ENCODE measurements at places on chromosomes 12 and 14.

DNA sequence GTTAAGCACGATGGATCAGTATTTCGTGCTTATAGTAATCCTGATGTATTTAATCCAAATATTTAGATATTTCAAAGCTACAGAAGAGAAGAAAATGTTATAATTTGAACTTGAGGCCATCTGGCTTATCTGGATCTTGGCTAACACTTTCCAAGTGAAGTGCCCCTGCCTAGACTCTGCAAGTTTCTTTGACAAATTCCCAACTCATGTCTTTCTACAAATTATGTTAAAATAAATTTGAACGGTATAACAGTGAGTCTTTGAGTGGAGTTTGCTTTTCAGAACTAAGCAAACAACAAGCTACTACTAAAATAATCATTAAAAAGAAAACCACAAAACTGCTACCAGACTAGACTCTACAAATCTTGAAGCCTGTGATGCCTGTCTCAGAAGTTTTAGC lies 374.4 kb upstream of the PRICKLE1 start:
- no peak for DNase-seq

DNA sequence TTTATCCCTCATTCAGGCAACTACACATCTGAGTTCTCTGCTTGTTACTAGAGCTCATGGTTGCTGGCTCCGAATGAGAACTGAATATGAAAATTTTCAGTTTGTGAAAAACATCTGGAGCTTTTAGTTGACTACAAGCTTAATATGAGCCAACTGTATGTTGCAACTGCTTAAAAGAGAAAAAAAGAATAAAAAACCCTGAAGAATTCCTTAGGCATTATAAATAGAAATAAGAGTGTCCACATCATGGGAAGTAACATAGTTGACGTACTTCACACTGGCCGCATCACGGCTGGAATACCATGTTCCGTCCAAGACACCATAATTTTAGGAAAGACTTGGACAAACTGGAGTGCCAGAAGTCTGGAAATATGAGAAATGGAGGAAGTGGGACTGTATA lies 57.9 kb downstream of the PDE3A start:
- DNase-seq = no peak

DNA sequence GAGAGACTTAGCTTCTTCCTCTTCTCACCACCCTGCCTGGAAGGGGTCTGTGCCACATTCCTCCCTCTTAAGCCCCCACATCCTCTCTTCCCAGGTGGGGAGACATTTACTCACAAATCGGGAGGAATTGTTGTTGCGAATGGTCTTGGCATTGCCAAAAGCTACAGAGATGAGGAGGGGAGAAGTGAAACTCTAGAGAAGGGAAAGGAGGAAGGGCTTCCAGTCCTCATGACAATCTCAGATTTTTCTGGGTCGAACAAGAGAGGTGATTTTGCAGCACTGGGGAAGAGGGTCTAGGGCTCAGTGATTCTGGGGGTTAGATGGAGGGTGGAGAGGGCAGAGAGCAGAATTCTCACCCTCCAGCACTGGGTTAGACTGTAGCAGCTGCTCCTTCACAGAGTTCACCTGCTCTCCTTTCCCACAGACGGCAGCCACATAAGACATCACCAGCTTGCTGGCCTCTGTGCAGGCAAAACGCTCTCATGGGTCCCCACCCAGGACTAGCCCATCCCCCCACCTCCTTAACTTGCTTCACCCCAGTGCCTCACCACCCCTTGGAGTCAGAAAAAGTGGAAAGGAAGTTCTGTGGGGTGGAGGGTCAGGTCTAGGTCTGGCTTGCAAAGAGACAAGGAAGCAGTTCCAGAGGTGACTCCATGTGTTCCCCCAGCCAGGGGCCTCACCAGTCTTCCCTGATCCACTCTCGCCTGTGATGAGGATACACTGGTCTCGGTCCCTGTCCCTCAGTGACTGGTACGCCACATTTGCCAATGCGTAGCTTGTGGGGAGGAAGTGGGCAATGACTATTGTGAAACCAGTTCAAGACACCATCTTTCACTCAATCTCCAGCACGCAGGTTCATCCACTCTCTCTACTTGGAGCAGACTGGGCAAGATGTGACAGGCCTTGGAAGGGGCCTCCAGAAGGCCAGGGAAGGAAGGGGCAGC lies 2.7 kb downstream of the MYO1A start:
- peak; percentile 50 for DNase-seq

DNA sequence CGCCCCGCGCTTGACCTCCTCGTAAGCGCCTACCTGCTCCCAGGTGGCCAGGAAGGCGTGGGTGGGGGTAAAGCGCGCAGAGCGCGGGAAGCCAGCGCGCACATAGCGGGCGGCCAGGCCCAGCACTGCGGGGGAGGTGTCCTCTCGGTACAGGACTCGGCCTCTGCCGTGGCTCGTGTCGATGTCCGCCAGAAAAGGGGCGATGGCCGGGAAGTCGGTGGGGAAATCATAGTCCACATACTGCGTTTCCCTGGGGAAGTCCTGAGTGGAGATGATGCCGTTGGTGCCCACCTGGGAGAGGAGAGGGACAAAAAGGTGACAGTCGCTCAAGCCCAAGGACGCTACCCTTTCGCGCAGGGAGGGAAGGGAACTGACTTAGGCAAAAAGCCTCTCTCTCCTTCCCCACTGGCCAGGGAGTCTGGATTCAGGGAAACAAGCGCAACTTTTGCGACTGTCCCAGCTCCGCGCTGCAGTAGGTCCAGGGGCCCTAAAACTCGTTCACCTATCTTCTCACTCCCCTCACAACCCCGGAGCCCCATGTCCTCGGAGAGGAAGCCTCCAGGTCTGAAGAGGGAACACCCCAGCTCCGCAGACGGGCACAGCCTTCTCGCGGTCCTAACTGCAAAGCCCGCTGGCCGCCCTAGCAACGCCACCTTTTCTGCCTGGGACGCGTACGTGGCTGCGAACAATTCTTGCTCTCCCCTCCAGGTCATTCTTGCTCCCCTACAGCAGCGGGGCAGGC lies 815 bp downstream of the NID2 start:
- DNase-seq = no peak

DNA sequence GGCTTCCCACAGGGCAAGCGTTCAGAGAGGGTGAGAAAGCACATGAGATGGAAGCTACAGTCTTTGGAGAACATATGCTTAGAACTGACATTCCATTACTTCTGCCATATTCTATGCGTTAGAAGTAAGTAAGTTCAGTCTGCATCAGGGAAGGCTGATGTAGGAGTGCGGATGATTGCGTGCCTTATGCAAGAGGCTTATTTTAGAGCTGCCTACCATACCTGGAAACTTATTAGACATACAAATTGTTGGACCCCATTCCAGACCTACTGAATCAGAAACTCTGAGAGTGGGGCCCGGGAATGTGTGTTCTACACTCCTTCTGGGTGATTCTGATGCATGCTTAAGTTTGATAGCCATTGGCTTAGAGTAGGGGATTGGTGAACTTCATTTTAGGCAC lies 174.9 kb downstream of the KTN1 start:
- DNase-seq = no peak

DNA sequence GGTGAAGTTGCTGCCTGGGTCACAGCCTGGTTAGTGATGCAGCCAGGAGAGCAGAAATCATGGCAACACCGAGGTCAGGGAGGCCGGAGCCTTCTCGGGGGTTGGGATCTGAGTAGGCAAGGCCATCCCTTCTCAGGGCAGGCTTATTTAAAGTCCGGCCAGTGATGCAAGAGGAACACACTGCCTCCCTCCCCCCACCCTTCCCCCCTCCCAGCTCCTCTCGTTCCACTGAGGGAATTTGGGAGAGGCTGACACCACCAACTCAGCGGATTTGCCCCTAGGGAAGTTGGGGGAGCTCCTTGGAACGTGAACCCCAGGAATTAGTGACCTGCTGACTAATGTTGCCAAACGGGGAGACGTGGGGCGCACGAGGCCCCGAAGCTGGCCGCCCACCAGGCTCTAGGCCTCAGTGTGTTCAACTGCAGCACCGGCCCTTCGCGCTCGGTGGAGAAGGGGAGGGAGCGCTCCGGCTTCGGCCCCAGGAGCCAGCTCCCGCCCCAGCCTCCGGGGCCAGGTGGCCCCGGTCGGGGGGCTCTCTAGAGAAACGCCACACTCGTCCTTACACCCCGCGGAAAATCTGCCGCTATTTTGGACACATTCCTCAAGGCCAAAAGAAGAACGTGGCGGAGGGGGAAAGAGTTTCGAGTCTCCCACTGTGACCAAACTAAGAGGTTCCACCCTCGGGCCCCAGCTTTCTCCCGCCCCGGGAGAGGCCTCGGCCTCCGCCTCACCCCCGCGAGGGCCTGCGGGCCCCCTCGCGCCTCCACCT lies 1.6 kb downstream of the CTDSP2 start:
- no peak for DNase-seq

GRCh38 chr12:42039176-42039575 lies 105.5 kb downstream of the GXYLT1 start:
- DNase-seq = no peak

DNA sequence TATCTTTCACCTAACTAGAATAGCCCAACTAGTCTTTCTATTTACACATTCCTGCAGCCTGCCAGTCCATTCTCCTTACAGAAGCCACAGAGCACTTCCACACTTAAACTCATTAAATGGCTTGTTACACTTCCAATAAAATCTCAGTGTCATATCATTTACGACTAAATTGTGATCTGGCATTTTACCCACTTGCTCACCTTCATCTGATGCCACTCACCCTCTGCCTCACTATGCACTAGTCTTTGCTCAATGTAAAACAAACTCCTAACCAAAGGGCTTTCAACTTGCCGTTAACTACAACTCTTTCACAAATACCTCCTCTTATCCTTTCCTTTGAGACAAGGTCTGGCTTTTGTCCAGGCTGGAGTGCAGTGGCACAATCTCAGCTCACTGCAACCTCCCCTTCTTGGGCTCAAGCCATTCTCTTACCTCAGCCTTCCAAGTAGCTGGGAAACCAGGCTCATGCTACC lies 24.1 kb downstream of the YAF2 start:
- DNase-seq = no peak

DNA sequence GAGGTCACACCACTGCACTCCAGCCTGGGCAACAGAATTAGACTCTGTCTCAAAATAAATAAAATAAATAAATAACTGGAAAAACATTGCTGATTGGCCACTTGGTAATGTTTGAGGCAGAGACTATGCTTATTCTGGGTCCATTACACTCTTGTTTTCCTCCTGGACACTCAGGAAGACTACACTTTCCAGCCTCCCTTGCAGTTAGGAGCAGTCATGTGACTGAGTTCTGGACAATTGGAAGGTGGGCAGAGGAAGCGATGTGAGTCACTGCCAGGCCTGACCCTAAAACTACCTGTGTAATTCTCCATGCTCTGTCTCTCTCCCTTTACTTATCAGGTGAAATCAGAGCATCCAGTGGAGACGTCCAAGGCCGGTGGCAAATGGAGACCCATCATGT lies 74.4 kb downstream of the VCPKMT start:
- no peak for DNase-seq

GRCh38 chr12:131845121-131845520 lies 16.9 kb downstream of the MMP17 start:
- DNase-seq = no peak

GRCh38 chr14:92701826-92702225 lies 46.6 kb downstream of the LGMN start:
- DNase-seq = no peak

GRCh38 chr14:85508863-85509262 lies 21.1 kb upstream of the FLRT2 start:
- DNase-seq = no peak

DNA sequence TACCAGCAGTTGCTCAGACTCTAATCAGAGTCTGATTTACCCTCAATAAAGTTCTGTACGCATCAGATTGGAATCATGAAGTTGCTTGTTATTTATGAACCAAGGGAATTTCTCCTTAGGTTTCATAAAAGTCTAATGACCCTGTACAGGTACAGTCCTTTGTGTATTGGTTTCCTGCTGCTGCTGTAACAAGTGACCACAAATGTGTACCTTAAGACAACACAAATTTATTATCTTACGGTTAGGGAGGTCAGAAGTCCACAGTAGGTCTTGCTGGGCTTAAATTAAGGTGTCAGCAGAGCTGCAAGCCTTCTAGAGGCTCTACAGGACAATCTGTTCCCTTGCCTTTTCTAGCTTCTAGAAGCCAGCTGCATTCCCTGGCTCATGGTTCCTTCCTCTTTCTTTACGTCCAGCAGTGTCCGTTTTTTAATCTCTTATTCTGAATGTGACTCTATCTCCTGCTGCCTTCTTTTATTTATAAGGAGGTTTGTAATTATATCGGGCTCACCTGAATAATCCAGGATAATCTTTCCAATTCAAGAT lies 6.7 kb upstream of the DERA start:
- no peak for DNase-seq

DNA sequence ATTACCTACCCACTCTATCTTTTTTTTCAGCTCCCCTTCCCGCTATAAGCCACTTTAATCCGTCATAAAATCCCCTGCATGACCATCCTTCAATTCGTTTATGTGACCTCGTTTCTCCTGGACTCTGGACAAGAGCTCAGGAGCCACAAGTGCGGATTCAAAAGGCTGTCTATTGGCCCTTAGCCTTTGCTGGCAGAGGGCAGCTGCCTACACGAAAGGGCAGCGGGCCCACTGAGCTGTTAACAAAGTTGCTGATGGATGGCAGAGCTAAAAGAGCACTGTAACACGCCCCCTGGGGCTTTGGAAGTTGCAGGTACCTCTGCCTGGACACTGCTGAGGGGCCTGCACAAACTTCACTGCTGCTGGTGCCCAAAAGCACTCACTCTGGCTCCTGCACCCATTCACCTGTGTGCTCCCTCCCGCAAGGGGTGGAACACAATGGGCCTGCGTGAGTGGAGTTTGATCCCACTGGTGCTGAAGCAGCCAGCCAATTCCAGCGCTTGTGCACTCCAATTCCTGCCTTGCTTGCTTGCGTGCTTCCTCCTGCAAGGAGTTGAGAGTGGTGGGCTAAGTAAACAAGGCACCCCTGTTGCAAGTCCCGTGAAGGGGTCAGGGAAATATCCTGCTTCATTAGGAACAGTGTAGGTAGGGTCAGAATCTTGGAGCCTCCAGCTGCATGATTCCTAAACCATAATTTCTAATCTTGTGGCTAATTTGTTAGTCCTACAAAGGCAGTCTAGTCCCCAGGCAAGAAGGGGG lies 10.6 kb upstream of the DRAM1 start:
- DNase-seq = no peak

- no peak for DNase-seq
These were observed 126.8 kb upstream of the VRK1 start for GRCh38 chr14:96670391-96670790.

DNA sequence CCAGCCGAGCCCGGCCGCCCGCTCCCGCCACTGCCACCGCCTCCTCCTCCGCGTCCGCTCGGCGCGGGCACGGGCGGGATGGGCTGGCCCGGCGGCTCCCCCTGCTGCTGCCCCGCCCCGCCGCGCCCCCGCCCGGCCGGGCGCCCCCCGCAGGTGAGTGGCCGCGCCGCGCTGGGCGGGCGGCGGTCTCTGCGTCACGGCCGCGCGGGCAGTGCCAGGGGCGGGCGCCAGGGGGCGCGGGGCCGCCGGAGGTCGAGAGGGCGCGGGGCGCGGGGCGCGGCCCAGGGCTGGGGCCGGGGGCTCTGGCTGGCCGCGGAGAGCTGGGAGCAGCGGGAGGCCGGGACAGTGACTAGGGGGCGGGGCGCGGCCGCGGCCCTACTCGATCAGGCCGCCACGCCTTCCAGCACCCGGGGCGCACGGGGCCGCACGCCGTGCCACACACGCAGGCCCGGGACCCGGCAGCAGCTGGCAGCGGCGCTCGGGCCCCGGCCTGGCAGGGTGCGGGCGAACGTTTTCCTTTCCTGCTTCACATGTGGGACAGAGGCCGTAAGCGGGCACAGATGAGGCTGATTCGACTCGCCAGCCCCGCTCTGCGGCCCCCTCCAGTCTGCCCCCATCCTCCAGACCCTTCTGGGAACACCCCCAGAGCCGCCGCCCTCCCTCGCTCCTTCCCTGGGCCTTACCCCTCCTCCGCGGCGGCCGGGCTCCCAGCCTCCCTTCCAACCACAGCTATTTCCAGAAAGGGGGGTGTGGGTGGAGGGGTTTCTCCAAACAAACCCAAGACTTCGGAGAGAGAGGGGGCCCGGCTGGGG lies 2.4 kb upstream of the TNS2 start:
- peak; percentile 56 for DNase-seq

- no peak for DNase-seq
These were observed 138.5 kb downstream of the DICER1 start for GRCh38 chr14:95018821-95019220.
